ENCODE measurements at places on chromosomes 2 and 18. TPM values are rescaled to one million over a fixed set of nuclear protein-coding genes. Genes with fewer than 3 reads are reported as not detected.

DNA sequence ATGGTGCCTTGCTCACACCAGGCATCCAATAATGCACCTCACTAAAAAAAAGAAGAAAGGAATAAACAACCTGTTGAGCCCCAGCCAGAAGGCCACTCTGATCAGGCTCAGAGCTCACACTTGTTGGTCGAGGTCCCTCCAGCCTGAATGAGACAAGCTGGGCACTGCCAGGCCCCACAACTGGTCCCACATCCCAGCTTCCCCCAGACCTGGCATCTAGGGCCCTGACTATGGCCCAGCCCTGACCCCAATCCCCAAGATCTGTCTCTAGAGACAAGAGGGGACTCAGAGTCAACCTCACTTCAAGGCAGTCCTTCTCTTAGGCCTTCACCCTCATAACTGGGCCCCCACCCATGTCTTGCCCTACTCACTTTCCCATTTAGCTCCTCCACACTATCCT, 22.4 kb downstream of the TEX51 start:
- DNase-seq: no peak

DNA sequence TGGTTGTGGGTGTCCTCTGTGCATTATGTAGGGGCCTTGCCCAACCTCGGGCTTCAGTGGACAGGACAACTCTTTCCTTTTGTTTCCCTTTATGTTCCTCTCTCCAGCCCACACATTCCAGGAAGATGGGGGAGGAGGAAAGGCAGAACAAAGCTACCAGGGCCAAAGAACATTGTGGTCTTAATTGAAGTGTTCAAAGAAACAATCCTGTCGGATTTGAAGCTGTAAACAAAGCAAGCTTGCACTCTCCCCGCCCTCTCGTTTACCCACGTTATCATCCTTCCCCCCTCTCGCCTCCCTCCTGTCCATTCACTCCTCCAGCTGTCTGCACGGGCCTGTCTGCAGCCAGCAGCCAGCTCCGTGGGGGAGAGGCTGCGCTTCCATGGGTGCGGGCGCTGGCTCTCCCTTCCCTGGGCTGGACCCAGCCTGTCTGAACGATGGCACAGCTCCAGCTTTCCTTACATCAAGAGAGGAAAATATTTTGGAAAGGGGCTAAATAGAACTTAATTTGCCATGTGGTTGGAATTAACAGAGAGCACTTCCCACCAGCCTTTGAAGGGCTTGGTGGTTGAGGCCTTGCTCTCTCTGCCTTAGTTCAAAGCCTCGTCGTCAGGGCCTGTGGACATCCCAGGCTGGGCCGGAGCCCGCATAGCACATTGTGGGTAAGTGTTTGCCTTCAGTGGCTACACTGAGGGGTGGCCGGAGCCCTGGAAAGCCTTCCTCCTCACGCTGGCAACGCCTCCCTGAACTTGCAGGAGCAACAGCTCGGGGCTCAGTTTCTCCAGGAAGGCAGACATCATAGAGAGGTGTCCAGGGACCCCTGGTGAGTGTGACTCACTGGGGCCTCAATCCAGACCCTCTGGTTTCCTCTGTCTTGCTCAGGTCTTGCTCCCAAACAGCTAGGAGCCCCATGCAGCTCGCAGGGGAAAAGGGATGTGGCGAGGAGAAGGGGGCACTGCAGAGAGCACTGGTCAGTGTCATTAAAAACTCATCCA, 60.6 kb upstream of the HS6ST1 start:
- DNase-seq: peak; percentile 37

The GKN2 gene
- total RNA-seq: not detected

DNA sequence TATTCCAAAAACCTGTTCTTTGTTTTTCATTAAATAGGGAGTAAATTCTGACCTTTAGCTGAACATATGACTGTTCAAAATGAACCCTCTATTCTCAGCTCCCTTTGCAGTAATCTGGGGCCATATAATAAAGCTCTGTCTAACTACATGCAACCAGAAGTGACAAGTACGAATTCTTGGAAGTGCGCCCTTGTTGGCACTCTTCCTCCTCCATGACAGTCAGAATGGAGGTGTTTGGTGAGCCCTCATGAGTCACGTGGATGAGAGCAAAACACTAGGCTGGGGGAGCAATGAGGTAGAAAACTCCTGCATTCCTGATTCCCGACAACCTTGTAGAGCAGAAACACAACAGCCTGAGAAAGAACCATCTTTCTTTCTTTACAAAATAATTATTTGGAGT, 552.9 kb downstream of the FBXO15 start:
- peak; percentile 41 for DNase-seq

DNA sequence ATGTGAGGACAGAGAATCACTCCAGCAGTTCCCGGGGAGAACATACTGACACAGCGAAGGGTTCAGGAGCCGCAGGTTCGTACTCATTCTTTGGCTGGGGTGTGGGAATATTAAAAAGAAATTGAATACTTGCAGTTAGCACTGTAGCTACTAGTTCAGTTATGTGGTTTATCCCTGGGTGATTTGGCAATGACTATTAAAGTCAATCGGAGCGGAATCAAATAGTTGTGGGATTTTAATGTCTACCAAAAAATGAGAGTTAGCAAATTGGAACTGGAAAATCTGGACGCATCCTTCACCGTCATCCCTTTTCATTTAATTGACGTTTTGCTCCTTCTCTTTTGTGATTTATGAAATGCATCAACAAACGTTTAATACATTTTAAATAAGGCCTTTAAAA, 50.8 kb downstream of the GBX2 start:
- DNase-seq: no peak

The RPRM gene
- total RNA-seq: not detected

The APCDD1 gene
- 0.83 TPM for total RNA-seq

The ANKRD62 gene
- not detected for total RNA-seq

DNA sequence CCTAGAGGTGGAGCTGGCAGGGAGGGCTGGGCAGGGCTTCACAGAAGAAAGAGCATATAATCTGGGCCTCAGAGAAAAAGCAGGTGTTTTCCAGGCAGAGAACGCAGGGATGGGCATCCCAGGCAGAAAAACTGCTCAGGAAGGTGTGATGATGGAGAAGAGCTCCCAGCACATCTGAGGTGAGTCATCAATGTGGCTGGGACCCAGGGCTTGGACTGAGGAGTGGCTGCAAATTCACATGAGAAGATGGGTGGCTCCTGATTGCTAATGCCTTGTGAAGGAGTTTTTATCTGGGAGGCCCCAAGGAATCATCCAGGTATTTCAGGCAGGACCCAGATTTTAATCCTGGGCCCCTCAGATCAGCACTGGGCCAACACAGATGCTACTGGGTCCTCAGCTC, 10.2 kb downstream of the IL1F10 start:
- no peak for DNase-seq

The PROKR1 gene
- not detected for total RNA-seq

The IKZF2 gene
- 19.4 TPM for total RNA-seq

Data from IMR-90 (cell line).